SK-N-MC (cell line): ENCODE measurements at places on chromosomes 16 and 17.

DNA sequence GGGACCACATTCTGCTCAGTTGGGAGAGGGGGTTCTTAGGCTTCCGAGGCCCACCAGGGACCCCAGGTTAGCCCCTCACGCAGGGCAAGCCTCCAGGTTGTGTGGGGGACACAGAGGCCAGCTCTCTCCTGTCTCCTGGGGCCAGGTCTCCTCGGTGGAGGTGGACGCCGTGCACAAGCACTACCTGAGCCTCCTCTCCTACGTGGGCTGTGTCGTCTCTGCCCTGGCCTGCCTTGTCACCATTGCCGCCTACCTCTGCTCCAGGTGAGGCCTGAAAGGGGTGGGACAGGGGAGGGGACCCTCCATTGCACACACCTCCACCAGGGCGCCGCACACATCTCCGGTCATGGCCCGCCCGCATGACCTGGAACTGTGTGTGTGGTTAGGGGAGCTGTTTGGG, 10.9 kb upstream of the ADGRG3 start:
- DNase-seq, result no peak

GRCh38 chr16:27237219-27238015, 31.2 kb downstream of the NSMCE1 start:
- no peak for DNase-seq

DNA sequence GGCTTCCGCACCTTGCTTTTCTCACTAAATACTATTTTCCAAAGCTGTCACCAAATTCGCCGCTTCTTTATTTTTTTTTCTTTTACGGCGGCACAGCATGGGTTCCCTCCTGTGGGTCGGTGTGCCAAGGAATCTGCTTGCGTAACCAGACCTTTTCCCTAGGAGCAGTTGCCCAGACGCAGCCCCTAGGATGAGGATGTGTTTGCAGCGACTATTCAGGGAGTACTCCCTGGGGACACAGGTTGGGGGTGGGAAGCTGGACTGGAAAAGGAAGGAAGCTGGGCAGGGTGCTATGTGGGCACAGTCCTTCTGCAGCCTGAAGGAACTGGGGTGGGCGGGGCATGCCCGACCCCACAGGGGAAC, 49.0 kb upstream of the ZCCHC14 start:
- DNase-seq, result no peak

- peak; percentile 40 for DNase-seq
Measured at GRCh38 chr17:7685533-7686221, 1.6 kb downstream of the TP53 start.

DNA sequence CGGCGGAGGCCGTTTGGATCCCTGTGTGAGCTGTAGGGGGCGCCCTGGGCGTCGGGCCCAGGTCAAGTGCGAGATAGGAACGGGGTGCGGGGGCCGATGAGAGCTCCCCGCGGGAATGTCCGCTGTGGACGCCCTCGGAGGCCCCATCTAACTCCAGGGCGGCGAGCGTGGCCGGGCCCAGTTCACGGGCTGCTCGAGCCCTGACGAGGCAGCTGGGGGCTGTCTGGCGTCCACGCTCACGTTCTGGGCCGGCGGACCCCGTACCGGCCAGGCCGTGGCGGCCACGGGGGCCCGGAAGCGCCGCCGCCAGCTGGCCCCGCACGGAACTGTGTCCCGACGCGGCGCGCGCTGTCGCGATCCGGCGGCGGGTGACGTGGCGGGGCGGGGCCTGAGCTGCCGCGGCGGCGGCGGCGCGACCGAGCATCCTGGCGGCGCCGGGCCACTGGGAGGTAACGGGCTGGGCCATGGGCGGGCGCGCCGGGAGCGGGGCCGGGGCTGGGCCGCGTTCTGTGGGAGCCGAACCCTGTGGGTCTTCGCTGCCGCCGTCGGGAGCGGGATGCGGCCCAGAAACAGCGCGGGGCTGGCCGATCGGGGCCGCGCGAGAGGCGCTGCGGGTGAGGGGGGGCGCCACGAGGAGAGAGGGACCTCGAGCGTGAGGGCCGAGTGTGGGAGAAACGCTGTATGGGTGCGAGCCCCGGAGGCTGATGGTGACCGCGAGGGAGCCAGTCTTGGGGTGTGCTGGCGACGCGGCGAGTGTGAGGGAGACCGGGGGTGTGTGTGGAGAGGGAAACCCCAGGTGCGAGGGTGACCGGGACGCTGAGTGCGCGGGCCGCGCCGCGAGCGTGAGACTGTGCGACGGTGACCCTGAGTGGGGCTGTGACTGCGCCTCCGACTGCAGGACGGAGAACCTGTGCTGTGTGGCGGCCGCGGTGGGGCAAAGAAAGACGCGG, at the start of gene SLC7A6:
Gene SLC7A6, plus strand, starts transcription at position 399 of the 950 bp plus-strand sequence. CDS start 10,201 bp downstream, outside the sequence.
- DNase-seq, result no peak

DNA sequence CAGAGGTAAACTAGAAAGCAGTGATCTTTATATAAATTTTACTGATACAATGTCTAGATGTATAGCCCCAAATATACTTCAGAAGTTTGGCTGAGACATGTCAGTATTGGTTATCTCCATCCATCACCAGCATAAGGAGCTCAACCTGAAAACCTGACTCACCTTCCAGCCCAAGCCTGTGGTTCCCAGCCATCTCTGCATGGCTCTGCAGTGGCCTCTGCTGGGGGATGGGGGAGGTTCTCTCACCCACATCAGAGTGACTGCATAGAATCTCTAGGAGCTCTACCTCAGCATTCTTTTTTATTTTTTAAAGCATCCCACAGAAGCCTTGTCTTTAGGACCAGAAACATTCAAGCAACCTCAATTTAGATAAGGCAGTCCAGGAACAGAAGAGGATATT, 27.3 kb downstream of the USP7 start:
- DNase-seq, result no peak

GRCh38 chr16:10078541-10078949, 103.7 kb downstream of the GRIN2A start:
- no peak for DNase-seq

DNA sequence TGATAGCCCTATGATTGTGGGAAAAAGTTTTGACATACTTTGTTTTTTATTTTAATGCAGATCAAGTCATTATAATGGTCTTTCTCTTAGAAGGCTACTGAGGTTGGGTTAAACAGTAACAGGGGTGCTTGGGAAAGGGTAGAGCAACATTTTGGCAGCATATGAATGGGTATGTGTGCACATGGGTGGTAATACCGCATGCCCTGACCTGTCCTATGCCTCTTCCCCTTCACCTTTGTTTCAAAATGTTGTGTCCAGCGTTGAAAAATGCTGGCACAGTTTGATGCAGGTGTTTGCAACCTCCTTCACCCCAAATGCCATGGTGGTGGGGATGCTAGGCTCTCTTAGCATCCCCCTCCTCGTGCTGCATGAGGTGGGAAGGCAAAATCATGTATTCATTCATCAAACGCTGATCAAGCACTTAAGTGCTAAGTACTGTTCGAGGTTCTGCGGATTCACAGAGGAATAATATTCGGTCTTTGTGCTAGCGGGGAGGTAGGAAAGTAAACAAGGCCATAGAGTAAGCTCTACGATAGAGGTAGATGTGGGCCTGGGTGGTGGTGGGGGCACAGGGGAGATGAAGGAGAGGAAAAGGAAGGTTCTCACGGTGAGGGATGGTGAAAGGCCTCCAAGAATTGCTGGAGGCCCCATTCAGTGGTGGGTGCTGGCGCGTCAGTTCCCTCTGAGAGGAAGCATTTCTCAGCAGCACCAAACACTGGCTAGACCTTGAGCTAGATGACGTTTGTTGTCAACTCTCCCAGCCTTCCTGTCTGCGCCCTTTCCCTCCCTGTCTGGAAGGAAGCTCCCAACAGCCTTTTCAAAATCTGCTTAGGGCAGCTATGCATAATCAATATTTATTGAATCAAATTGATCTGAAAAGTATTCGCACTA, 13.3 kb upstream of the MARCHF10 start:
- DNase-seq, result no peak

DNA sequence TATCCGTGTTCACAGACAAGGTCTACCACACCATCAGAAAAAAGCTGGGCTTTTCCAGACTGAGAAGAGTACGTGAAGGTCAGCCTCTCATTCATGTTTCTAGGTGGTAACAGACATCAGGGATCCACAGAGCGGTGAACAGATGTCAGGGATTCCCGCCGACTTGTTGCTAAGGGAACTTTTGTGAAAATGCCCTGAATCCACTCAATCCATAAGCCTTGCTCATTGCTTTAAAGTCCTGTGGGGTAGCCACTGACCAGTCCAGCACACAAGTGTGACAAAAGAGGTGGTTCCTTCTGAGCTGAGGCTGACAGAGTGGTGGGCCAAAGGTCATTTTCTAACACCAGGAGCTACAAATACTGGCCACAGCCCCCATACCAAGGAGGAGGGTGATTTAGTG, 5.9 kb downstream of the GAS7 start:
- no peak for DNase-seq

DNA sequence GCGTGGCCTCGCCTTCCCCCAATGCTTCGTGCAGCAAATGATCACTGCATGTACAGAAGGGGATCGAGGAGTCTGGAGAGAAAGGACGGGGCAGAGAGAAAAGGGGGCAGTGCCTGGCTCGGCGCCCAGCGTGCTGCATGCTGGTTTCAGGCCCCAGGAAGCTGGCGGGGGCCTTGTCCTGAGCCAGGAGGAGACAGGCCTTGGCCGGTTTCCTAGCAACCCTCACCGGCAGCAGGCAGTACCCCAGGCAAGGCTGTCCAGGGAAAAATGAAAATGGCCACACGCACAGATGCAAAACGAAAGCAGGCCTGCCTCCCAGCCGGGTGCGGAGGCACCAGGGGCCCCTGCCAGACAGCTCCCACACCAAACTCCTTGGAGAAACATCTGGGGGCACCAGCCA, 126.3 kb downstream of the ZFHX3 start:
- DNase-seq, result no peak

GRCh38 chr17:72476575-72476986, 355.8 kb downstream of the SOX9 start:
- DNase-seq, result no peak

GRCh38 chr16:12426122-12426521, 377.6 kb downstream of the CPPED1 start:
- peak; percentile 32 for DNase-seq

DNA sequence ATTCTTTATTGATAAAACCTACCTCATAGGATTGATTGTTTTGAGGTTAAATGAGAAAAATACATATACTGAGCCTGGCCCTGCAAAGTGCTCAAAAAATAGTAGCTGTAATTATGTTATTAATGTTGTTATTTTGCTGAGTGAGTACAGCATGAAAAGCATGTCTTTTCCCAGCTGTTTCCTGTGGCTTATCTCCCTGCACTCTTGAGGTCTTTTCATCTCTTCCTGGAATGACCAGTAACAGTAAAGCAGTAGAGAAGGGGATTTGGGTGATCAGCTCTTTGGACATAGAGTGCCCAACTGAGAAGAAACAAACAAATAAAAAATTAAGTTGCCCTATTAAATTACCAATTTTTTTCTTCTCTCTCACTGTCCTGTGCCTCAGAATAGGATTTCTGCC, 53.7 kb downstream of the NFAT5 start:
- no peak for DNase-seq

DNA sequence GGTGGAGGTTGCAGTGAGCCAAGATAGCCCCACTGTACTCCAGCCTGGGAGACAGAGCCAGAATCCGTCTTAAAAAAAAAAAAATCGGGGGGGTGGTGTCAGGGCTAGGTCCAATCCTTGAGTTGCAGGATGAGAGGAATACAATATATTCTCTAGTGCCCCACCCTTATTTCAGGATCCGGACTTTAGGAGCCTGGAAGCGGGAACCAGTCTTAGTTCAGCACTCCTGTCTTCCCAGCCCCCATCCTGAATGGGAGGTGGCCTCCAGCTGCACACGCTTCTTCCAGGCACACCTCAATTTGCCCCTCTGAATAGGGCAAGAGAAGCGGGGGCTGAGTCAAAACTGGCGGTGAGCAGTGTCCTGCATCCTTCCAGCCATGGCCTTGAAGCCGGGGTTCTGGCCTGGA, 1.6 kb downstream of the FHOD1 start:
- no peak for DNase-seq

- DNase-seq, result no peak
Measured at GRCh38 chr16:702341-702740, 3.3 kb downstream of the FBXL16 start.

GRCh38 chr17:55212880-55213279, 51.9 kb upstream of the HLF start:
- no peak for DNase-seq

DNA sequence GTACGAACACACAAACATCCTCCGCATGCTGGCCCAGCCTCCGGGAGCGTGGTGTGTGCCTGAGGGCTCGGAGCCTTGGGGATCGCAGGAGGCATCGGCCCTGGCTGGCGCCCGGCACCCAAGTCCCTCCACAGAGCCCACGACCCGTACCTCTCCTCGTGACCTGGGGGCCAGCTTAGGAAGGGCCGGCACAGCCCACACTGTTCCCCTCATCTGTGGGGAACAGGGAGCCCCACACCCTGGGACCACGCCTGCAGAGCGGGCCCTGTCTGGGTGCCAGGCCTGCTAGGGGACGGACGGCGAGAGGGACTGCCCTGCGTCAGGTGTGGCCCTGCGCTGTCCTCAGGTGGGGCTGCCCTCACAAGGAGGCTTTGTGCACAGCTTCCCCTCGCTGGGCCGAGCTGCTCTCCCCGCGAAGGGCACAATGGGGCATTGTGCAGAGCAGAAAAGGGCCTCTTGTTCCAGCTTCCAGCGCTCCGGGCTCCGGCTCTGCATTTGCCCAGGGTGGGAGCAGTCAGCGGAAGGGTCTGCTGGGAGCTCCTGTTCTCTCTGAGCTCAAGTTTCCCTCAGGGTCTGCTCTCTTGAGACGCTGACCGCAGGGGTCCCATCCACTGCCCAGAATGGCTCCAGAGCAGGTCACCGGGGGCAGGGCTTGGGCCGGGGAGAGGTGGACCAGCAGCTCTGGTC, 1.7 kb upstream of the LMF1 start:
- DNase-seq, result no peak

DNA sequence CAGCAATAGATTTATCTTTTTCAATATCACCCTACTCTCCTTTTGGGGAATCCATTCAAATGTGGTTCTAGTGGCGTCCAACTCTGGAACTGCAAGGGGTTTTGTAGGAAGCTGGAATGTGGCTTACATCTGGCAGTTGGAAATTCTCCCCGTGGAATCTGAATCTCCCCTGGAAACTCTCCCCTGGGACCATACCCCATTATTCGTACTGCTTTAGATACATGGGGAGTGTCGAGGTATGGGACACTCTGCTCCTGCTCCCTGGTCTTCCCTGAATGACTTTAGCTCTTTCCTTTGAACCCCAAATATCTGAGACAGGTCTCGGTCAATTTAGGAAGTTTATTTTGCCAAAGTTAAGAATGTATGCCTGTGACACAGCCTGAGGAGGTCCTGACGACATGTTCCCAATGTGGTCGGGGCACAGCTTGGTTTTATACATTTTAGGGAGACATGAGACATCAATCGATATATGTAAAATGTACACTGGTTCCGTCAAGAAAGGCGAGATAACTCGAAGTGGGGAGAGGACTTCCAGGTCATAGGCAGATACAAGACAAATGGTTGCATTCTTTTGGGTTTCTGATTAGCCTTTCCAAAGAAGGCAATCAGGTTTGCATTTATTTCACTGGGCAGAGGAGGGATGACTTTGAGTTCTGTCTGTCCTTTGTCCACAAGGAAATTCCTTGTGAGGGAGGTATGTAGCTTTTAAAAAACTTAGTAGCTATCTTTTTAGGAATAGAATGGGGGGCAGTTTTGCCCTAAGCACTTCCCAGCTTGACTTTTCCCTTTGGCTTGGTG, 89.1 kb upstream of the CORO6 start:
- DNase-seq, result no peak
